ENCODE measurements at places on chromosomes 5 and 9.

GRCh38 chr9:110604171-110604601 lies 24.6 kb upstream of the SVEP1 start:
- DNase-seq, result no peak

DNA sequence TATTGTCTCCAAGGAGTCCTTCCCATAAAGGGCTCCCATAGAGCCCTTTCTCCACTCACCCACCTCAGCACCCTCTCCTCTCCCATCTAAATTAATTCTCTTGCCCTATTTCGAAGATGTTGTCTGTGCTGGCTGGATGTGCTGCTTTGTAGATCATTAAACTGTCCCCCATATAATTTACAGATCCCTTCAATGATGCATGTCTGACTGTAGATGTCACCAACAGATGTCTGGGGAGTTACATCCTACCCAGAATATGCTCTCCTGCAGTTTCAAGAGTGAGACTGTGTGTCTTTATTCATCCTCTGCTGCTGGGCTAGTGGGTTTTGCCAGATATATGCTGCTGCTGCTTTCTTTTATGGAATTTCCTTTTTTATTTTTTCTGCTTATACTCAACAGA lies 351.2 kb downstream of the MLLT3 start:
- DNase-seq, result no peak

DNA sequence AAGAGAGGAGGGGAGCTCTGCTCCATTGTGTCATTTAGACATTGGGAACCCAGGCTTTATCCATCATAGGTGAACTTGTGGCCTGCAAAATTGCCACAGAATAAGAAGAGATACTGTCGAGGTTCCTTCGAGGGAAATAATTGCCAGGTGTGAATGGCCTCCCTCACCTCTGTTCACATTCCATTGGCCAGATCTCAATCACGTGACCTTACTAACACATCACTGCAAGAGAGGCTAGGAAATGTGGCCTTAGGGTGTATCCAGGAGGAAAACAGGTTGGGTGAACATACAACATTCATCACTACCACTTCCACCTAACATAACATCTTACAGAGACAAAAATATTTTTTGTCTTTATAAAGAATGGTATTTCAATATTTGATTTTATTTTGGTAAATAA lies 182.1 kb downstream of the FBXL7 start:
- DNase-seq, result no peak

- no peak for DNase-seq
These were observed 107.3 kb upstream of the PTGER4 start for GRCh38 chr5:40572391-40572790.

- no peak for DNase-seq
These were observed 50.2 kb upstream of the XPA start for GRCh38 chr9:97747201-97747965.

DNA sequence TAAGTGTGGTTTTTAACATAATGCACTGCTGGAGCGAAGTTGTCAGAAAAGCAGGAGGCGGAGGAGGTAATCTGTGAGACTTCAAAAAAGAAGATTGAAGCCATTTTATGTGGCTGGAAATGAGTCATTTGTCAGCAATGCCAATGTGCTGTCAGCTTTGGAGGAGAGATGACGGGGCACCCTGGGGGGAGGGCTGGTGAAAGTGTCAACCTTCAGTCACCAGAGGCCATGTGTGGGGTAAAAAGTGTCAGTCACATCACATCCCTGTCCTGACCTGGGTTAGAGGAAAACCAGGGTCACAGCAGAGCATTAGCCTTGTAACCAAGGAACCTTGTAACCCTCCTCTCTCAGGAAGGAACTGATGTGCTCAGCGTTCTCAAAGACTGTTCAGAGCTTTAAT lies 59.1 kb downstream of the TLR4 start:
- DNase-seq, result no peak

GRCh38 chr9:98897745-98898144 lies 46.0 kb upstream of the COL15A1 start:
- DNase-seq, result no peak

DNA sequence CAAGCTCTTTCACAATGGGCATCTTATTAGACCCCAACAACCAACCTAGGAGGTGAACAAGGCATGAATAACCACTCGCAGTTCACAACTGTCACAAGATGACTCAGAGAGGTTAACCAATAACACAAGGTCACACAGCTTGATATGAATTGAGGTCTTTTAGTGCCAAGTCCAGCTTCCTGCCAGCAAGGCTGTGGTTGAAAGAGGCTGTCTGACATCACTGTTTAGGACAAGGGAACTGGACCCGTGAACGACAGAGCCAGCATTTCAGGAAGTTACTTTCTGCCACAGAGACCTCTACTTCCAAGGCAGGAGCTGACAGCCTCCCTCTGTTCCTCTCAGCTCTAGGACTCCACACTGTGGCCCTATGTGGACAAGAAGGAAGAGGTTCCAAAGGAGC lies 53.4 kb upstream of the ALDH1B1 start:
- DNase-seq, result no peak

DNA sequence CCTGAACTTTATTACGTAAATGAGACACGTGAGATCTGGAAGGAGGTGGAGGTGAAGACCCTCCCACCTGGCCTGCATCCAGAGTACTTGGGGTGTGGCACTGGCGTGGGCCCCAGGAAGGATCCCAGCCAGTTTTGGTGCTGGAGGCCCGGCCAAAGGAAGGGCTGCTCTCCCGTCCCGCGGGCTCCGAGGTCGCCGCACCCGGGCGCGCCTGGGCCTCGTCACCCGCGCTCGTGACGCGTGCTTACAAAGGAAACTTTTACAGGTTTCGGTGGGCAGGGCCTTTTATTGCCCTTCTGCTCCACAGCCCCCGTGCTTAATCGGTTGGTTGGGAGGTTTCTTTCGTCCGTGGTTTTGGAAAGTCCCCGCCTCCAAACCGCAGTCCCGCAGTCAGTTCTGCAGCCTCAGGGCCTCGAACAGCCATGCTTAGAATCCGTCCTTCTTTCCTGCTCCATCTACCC lies 29.2 kb downstream of the CDKN2A start:
- DNase-seq, result peak; percentile 19

GRCh38 chr5:56681346-56681745 lies 134.0 kb upstream of the MAP3K1 start:
- no peak for DNase-seq

DNA sequence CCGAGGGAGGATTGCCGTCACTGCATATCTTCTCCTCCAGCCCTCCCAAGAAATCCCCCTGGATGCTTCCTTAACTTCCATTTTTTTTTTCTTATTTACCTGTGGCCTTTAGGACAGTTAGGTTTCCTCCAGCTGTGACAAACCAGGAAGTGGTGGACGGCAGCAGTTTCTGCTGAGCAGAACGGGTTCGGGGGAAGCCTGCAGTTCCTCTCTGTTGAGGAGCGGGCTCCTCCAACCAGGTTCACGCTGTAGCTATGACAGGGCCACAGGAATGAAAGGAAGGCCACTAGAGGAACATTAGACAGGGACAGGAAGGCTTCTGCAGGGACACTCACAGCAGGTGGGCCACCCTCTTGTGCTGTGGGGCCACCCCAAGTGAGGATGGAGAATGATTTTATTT lies 76.7 kb upstream of the SYK start:
- DNase-seq, result no peak

- no peak for DNase-seq
These were observed 200.6 kb downstream of the ARL15 start for GRCh38 chr5:54109626-54110330.

All from activated CD8-positive, alpha-beta memory T cell treated with anti-CD3 and anti-CD28 coated beads for 1 hour (primary cell).